ENCODE measurements at places on chromosomes 16 and 17.

DNA sequence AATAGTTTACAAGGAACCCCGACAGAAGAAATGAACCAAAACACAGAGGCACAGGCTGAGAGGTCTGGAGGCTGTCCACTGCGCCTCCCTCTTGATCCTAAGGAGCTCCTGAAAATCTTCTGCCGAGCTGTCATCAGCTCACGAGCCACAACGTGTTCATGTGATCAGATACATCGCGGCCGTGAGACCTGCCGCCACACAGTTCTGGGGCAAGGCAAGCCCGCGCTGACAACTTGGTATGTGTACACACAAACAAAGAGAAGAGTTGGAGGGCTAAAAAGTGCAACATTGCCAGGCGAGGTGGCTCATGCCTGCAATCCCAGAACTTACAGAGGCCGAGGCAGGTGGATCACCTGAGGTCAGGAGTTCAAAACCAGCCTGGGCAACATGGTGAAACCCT is 7.6 kb downstream of the EXOC7 start:
- no peak for DNase-seq

DNA sequence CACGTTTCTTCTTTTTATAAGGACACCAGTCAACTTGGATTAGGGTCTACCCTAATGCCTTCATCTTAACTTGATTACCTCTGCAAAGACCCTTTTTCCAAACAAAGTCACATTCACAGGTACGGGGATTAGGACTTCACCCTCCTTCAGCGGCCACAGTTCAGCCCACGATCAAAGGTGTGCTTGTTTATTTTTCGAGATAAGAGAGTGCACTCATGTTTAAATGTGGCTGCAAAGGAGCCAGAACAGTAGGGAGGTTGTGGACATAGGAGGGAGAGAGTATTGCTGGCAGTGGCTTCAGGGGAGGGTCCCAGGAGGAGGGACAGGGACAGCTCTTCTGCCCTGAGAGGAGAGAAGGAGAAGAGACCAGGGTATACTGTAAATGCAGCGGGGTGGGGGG is 46.7 kb downstream of the MGAT5B start:
- DNase-seq: no peak

DNA sequence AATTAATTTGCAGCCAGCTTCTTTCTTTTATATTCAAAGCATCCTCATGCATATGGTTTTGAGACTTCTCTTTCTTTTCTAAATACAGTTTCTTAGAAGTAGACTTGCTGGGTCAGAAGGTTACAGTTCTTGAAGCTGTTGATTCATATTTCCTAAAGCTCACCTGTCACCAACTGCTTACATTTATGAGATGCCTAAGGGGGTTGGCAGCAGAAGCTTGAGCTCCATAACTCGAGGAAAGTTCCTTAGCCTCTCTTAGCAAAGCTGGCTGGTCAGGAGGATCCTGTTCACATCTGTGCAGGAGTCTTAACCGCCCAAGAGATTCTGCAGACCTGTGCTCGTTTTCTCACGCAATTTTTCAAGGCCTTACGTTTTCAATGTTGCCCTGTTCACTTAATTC is 218.8 kb downstream of the SNX29 start:
- DNase-seq: no peak

GRCh38 chr16:86566966-86567700 is 504 bp downstream of the FOXC2 start:
- no peak for DNase-seq

GRCh38 chr17:53635444-53635843 is 187.3 kb upstream of the KIF2B start:
- no peak for DNase-seq

- no peak for DNase-seq
Observed at GRCh38 chr17:59558953-59559352, 6.5 kb upstream of the DHX40 start.

DNA sequence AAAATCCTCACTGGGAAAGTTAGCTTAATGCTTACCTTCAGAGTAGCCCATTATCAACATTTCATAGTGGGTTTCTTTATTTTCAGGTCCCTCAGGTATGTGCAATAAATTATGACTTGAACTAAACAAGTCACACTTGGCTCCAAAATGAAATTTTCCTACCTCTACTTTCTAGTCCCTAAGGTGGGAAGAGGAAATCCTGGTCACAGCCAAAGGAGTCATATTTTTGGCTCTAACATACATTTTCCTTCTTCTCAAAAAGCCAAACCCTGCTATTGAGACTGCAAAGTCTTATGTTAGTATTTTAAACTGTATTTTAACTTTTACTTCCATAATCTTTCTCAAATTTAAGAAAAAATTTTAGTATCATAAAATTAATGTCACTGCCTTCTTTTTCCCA is 128.9 kb downstream of the BRIP1 start:
- DNase-seq: no peak

DNA sequence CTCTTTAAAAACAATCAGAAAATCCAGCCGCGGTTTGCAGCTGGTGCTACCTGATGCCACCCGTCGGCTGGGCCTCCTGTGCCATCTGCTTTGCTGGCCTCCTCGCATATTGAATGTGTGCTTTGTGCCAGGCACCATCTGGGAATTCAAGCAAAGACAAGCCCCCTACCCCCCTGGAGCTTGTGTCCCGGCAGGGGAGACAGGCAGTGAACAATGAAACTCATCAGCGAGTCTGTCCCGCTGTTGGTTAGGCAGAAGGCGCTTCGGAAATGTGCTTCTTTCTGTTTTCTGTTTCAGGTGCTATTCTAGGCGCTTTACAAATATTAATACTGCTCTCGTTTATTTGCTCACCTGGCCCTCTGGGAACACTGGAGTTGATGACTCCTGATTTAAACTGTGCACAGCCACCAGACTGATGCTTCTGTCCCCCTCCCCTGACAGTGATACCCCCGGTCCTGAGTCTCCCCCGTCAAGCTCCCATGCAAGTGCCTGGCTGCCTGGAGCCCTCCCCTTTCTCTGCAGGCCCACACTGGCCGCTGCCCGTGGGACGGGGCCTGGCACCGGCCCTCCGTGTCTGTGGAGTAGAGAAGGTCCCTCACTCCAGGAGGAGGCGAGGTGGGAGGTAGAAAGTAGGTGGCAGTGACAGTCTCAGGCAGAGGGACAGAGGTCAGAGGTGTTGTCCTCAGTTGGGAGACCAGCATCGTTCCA is 126.1 kb upstream of the PLCG2 start:
- no peak for DNase-seq

DNA sequence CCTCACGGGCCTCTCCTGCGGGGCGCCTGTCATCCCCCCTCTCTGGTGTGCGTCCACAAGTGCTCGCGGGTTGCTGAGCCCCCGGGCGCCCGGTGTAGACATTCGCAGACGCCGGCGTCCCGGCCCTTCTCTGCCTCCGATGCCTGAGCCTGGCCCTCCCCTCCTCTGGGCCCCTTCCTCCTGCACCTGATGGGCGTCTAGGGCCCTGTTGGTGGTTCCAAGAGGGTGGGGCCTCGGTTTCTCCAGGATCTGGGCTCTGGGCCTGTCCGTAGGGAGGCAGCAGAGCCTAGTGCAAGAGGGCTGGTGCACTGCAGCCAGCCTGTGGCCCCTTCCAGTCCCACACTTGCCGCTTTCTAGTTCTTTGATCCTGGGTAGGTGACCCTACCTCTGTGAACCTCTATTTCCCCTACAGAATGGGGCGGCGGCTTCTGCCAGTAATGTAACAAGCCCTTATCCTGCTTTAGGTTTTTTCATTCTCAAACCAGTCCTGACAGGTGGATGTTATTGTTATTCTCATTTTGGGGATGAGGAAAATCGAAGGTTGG is 623 bp downstream of the E4F1 start:
- DNase-seq: no peak

- DNase-seq: no peak
Observed at GRCh38 chr17:36183001-36183971, 6.8 kb upstream of the TBC1D3B start.

GRCh38 chr16:69381231-69381630 is 4.6 kb downstream of the TERF2 start:
- no peak for DNase-seq

GRCh38 chr17:18231164-18231563 is 5.7 kb downstream of the LLGL1 start:
- no peak for DNase-seq

DNA sequence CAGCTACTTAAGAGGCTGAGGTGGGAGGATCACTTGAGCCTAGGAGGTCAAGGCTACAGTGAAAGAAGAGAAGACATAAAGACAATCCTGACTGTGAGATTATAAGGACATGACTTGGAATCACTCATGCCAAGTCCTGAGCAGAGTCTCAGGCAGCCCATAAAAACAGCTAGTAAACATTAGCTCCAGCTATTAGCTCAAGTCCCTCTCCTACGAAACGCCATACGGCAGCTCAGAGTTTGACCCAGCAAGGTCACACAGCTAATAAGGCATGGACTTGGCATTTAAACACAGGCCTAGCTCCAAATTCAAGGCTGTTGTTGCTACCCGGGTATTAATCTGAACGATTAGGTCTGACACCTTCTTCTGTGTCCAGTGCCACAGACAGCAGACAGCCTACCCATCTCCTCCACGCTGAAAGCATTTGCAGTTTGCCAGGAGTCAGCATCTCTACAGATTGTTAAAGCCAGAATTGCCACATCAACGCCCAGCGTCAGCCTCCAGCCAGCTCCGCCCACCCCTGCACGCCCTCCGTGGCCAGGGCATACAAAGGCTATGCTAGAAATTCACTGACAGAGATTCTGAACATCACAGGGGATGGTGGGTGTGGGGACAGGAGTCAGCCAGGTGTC is 9.9 kb upstream of the TMEM114 start:
- no peak for DNase-seq

DNA sequence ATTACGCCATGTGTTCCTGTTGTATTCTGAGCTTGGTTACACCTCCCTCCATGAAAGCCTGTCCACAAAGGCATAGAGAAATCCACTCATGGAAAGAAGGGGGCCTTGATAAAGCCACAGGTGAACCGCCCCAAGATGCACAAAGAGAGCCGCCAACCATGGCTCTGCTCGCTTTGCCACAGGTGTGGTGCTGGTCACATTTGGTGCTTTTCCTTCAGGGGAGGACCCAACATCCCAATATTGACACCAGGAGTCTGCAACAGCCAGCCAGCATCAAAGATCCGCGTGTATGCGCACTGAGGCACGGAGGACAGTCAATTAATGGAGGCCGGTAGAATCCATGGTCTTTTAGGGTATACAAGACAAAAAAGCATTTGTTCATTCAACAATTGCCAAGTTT is 7.3 kb downstream of the ABCA3 start:
- DNase-seq: no peak

GRCh38 chr16:50360779-50361178 is 8.0 kb downstream of the BRD7 start:
- DNase-seq: no peak

DNA sequence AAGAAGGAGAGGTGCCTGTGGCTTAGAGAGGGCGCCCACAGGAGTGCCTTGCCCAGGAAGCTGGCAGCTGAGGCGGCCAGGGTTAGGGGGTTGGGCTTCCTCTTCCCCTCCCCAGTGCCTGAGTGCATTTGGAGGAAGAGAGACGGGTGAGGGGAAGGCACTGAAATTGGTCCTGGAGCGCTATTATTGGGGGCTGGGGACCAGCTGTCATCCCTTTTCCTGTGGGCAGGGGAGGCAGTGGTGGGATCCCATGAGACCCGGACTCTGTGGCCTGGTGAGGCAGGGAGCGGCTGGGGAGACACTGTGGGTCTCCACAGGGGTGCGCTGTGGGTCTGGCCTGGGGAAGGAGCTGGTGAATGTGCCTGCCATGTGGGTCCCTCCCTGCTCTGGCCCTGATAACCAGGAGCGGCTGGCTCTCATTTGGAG is 259.7 kb downstream of the SEC14L1 start:
- DNase-seq: peak; percentile 46

- DNase-seq: no peak
Observed at GRCh38 chr16:79001156-79001967, 599.2 kb downstream of the MAF start.

GRCh38 chr17:40111221-40112128 is 10.3 kb upstream of the MSL1 start:
- DNase-seq: peak; percentile 28

GRCh38 chr16:81560979-81561657 is 116.5 kb downstream of the CMIP start:
- DNase-seq: no peak

DNA sequence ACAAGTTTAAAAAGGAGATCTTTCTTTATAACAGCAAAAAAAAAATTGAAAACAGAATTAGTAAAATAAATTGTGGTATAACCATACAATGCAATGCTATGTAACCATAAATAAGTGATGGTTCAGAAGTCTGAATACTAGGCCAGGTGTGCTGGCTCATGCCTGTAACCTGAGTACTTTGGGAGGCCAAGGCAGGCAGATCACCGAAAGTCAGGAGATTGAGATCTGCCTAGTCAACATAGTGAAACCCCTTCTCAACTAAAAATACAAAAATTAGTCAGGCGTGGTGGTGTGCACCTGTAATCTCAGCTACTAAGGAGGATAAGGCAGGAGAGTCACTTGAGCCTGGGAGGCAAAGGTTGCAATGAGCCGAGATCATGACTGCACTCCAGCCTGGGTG is 34.6 kb downstream of the CCT6B start:
- no peak for DNase-seq

DNA sequence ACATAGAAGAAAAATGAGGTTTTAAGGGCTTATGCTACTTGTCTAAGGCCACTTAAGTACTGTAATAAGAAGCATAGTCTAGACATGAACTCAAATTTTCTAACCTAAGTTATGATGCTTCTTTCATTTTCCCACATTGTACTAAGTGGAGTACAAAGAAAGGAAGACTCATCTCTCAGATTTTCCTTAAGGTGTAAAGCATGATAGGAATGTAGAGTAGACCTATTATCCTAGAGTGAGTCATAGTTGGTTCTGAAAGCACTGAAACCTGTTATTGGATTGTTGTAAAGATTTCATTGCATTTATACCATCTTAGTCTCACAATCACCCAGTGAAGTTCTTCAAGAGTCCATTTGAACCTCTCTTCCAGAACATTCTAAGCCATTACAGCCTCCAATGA is 343.8 kb downstream of the TOX3 start:
- DNase-seq: no peak

DNA sequence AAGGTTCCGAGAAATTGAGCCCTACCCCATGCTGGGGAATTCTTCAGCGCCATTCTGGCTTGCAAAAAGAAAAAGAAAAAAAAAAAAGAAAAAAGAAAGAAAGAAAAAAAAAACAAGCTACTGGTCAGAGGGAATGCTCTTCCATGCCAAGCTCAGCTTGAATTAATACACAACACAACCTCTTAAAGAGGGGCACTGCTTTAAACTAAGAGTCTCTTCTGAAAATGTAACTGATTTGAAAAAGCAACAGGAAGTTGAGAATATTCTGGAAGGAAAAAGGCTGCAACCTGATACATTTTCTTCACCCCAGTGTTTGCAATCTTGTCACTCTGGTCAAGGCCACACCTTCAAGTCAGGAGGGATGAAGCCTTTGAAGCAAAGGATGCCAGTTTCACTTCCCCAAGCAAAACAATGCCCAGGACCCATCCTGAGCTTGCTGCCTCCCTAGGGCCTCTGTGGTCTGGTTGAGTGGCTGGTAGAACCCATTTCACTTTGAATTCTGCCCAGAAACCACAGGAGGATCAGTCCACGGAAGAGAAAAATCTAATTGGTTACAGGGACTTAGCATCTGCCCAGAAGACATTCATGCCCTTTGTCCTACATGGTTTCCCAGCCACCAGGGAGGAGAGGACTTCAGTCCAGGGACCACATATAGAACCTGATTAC is 389.7 kb downstream of the SOX9 start:
- DNase-seq: no peak

Data from stimulated activated CD4-positive, alpha-beta T cell treated with anti-CD3 and anti-CD28 coated beads, TNF-alpha, amount 100 ng/mL, for 1 hour (primary cell).